Activated CD4-positive, alpha-beta T cell treated with anti-CD3 and anti-CD28 coated beads, Interleukin-2, amount 10 ng/mL, durations not matched to agents 7 days and 5 days (primary cell): ENCODE measurements at places on chromosomes 2 and 18. TPM values are rescaled to one million over a fixed set of nuclear protein-coding genes. Genes with fewer than 3 reads are reported as not detected.
A peak's percentile ranks its signal among the peaks of the same experiment; 100 is the strongest.

Gene MRO
- total RNA-seq = not detected

Gene HOXD12
- not detected for total RNA-seq

Gene GPR35
- total RNA-seq = 4.1 TPM

- no peak for DNase-seq
Measured at GRCh38 chr2:129469871-129470270, 509.6 kb upstream of the RAB6C start.

DNA sequence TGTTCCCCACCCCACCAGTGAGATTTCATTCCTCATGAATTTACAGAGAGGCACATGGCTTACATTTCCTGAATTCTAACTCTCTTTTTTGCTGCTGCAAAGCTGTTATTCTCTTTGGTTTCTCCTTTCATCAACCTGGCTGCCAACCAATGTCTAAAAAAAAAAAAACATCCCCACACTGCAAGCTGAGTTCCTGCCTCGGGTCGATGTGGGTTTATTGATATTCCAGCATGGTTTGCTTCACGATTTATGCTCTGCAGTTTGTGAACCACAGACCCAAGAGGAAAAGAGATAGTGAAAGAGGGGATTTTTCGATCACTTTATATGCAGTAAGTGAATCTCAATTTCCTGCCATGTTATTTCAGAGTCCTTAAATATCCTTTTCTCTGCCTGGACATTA lies 363.6 kb downstream of the LPIN1 start:
- peak; percentile 39 for DNase-seq
